ENCODE measurements at places on chromosomes 1 and 21.
A peak's percentile ranks its signal among the peaks of the same experiment; 100 is the strongest.

DNA sequence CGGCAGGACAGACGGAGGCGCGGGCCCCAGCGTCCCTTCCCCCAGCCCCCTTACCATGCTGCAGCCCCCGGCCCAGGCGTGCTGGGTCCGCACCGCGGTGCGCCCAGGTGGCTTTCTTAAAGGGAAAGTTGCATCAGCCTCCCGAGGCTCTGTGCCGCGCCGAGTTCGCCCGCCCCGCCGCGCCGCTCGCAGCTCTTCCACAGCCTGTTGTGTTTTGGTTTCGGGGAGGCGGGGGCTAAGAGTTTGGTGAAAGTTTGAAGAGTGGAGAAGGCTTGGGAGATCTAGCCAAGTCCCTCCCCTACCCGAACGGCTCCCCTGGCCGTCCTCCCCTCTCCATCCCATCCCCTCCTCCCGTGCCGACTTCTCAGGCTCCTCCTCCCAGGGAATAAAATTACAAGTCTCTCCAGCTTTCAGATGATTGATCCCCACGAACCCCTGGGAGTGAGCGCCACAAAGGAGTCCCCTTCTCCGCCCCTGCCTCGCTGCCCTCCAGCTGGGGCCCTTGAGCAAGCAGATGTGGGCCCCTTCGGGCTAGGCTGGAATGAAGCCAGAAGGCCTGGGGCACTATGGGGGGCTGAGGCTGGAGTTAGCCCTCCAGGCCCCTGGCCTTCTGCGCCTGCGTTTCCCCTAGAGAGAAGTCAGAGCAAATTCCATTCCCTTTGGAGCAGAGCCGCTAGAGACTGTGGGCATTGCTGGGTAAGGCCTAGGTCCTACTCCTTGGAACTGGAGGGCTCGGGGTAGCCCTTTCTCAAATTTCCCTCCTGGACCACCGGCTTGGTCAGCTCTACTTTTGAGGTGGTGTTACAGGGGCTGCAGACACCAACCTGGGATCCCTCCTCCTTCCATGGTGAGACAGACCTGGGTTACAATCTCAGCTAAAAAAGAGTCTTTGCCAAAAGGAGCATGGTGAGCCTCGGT is at the start of gene SLC6A9:
TSS of gene SLC6A9 (minus strand) at position 211 of the 918 bp plus-strand sequence. CDS start 7,185 bp downstream, outside the sequence.
- peak; percentile 77 for DNase-seq

GRCh38 chr1:202233804-202234203 is 40.2 kb downstream of the LGR6 start:
- no peak for DNase-seq

DNA sequence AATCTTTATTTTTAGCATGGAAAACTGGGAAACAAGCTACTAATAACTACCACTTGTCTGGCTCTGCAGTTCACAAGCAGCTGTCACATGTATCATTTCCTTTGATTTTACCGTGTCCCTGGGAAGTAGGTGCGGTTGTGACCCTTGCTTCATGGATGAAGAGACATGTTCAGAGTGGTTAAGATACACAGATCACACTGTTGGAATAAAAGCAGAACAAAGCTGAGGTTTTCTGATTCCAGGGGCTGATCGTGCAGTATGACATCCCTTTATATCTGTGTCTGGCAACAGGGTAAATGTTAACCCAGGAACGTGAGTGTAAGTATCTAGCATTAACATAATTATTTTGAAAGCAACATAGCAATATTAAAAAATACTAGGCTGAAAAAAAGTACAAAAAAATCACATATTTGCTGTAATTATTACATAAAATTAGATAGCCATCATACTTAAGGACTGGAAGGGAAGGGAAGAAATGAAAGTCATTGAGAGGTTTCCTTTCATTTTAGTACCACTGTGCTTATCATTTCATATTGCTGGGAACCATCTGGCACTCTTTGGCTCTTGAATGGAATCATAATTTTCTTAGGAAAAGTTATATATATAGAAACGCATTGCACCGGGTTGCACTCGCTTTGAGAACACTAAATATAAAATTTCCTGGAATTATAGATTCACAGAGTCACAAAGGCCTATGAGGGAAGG is 62.8 kb upstream of the PAXBP1 start:
- no peak for DNase-seq

DNA sequence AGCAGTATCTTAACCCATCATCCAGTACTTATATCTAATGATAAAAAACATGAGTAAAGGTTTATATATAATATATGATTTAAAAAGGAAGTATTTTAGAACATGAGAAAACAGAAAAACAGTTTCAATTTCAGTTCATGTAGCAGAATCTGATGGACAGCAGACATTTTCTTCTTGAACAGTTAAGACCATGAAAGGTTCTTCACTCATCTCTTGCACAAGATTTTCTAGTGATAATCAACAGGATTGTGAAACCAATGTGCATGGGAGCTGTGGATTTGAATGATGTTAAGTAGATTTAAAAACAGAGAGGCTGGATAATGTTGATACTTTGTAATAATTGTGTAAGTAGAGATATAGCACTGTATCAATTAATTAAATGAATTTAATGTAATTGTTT is 1297.6 kb downstream of the BRINP3 start:
- peak; percentile 1 for DNase-seq

GRCh38 chr1:245079021-245079609 is 75.7 kb upstream of the KIF26B start:
- peak; percentile 74 for DNase-seq

DNA sequence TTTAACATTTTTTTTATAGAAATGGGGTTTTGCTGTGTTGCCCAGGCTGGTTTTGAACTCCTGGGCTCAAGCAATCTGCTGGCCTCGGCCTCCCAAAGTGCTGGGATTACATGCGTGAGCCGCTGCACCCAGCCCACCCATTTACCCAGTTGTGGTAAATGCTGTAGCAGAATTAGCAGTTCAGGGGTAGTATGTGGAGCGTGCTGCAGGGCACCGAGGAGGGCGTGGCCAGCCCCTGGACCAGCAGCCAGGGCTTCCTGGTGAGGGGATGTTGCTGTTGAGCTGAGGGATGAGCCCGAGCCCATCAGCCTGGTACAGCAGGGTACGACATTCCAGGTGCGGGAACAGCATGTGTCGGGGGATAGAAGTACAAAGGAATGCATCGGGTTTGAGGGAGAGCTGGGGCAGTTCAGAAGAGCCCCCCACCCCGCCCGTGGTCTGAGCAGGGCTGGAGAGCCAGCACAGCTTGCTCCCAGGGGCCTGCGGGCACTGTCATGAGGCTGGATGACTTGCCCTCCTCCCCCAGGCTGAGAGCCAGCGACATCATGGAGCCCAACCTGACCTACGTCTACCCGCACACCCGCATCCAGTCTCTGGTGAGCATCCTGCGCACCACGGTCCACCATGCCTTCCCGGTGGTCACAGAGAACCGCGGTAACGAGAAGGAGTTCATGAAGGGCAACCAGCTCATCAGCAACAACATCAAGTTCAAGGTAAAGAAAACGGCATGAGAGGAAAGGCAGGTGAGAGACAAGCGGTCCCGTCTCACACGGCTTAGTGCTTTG is 11.9 kb downstream of the NPPA start:
- DNase-seq = no peak

GRCh38 chr1:166947398-166948043 is 27.8 kb downstream of the ILDR2 start:
- peak; percentile 65 for DNase-seq

- DNase-seq = peak; percentile 67
These were observed 749 bp downstream of the CITED4 start for GRCh38 chr1:40861224-40862003.

DNA sequence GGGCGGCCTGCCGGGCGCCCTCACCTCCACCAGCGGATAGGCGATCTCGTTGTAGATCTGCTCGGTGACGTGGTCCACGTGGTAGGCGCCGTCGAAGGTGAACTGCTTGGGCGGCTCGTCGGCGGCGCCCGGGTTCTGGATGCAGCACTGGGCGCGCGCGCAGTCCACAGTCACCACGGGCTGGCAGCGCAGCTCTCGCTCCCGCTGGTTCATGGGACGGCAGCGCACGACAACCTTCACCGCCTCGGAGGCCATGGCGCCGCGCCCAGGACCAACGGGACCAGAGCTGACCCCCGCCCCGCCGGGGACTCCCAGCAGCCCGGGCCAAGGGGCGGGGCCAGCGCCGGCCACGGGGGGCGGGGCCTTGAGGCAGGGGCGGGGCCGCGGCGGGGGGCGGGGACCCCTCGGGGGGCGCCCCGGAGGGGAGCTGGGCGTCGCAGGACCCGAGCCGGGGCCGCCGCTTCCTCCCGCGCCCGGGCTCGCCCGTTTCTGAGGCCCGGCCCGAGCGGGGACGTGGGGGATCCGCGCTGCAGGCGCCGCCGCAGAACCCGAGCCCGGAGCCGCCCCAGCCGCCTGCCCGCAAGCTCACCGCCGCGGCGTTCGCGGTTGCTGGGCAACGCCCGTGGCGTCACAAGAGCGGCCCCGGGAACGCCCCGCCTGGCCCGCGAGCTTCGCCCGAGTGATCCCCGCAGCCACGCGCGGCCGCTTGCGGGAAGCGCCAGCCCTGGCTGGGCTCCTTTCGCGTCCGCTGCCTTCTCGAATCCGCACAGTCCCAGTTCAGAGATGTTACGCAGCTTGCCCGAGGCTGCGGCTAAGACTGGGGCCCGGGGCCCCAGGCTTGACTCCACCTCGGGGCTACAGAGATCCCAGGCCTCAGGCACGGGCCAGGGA is at the start of gene KIF17:
TSS of gene KIF17 (minus strand) at position 556 of the 891 bp plus-strand sequence. CDS start at position 255, 301 bp downstream.
- peak; percentile 81 for DNase-seq

DNA sequence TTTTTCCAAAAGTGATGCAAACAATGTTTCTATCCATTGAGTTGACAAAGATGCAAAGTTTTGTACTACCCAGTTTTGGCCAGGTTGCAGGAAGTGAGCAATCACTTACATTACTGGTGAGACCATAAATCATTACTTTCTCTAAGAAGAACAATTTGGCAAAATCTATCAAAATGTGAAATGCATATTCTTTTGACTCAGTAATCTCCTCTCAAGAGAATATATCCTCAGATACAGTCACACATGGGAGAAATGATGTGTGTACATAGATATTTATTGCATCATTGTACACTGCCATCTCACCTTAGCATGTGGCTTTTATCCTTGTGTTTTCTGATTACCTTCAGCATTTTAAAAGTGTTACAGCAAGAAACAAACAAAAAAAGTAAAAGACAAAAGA is 52.4 kb upstream of the FMO3 start:
- no peak for DNase-seq

DNA sequence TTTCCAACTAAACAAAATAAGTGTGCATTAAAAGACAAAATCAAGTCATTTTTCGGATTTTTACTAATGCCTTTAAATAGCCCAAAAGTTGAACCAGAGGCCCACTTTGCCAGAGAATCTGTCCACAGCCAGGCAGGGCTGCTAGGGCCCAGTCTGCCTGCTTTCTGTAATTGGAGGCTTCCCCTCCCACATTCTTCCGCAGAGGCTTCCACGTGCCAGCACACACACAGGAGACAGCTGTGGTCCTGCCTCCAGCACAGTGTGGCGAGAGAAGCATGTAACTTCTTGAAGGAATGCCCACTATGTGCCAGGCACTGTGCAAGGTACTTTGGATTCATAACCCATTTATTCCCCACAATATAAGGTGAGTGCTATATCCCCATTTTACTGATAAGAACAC is 11.3 kb upstream of the PDZK1IP1 start:
- peak; percentile 35 for DNase-seq

DNA sequence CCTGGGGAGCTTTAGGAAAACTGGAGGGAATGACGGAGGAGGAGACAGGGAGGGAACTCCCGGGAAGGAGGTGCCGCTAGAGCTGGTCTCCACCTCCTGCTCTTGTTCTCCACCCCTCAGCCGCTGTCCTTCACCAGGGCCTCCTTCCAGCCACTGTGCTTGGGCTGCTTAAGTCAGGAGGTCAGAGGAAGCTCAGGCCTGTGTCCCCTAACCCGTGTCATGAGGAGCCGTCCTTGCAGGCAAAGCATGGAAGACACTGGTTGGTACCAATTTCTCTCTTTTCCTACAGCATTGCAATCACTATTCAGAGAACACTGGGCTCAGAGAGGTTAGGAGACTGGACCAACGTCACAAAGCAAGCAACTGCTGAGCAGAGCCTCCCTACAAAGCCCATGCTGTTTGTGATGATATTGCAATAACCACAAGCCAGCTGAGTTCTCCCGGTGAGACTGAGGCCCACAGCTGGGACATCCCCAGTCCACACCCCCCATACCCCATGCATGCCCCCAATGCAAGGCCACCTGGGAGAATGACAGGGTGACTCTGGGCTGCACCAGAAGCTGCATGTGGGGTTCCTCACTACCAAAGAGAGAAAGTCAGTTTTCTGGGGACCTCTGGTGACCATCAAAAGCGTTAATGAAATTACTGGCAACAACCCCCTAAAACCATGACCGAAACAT is 427.5 kb downstream of the NPHP4 start:
- DNase-seq = no peak

GRCh38 chr1:25478633-25479032 is 47.9 kb downstream of the MACO1 start:
- no peak for DNase-seq

DNA sequence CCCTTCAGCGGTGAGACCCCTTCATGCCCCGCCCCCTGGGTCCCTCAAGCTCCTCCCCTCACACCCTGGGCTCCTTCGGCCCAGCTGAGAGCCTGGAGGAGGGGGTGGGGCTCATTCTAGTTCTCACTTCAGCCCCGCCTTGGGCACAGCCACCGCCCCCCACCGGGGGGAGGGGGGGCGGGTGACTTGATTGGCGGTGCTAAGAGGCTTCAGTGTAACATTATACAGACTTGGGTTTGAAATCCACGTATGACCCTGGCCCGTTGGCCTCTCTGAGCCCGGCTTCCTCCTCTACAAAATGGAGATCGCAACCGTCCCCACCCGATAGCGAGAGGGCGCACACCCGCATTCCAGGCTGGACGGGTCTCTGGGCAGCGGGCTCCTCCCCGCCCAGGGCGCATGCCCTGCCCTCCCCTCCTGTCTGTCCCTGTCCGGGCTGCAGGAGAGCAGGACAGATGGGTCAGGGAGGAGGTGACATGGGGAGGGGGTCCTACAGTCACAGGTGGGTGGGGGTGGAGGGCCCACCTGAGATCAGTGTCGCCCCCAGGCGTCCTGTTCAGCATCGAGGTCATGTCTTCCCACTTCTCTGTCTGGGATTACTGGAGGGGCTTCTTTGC is 5.1 kb downstream of the CLCNKB start:
- DNase-seq = peak; percentile 27

DNA sequence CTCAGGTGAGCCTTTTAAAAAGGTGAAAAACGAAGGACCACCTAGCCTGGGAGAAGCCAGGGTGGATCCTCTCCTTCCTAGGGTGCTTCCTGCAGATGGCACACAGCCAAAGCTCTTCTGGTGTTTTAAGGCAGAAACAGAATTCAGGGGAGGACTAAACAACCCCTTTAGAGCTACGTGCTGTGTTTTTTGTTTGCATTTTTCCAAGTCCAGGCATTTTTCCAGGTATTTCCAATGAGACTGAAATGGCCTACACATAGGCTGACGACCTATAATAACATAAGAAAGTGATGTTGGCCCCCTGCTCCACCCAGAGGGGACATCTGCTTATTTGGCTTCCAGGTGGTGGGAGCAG is 83.8 kb downstream of the CAPZB start:
- no peak for DNase-seq
